Ovary (tissue), 10 donors: ENCODE measurements at places on chromosomes 7 and 10. TPM values are rescaled to one million over a fixed set of nuclear protein-coding genes. Genes with fewer than 3 reads are reported as not detected.

The HECW1 gene
- 0.39 TPM for polyA plus RNA-seq

The NAT16 gene
- polyA plus RNA-seq = not detected

The TAC1 gene
- not detected for polyA plus RNA-seq

DNA sequence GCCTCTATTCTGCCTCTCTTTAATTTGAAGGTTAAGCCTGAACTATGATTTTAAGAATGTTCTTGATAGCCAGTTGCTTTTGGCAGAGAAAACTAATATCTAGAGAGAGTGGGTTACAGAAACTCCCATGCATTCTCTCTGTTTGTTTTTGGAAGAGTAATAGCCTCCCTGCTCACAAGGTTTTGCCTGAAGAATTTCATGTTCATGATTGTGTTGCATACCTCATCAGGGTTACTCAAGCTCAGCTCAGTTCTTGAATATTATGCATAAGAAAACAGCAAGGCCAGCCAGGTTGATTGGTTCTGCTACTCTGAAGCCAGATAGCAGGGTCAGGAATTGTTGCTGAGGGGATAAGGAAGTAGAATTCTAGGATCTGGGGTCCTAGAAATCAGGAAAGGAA lies 137.4 kb downstream of the MDFIC start:
- no peak overlapping the region for H3K27ac ChIP-seq
- peaks cover 2% of the 10 kb centered on the region for H3K4me1 ChIP-seq
- no peak for DNase-seq
- H3K27me3 ChIP-seq = no peaks in the 10 kb centered on the region
- no peaks in the 10 kb centered on the region for H3K36me3 ChIP-seq
- no peak overlapping the region for H3K4me3 ChIP-seq
